ENCODE measurements at places on chromosomes 11 and 22.

- DNase-seq = no peak
Observed at GRCh38 chr11:43547430-43547831, 133.1 kb upstream of the HSD17B12 start.

DNA sequence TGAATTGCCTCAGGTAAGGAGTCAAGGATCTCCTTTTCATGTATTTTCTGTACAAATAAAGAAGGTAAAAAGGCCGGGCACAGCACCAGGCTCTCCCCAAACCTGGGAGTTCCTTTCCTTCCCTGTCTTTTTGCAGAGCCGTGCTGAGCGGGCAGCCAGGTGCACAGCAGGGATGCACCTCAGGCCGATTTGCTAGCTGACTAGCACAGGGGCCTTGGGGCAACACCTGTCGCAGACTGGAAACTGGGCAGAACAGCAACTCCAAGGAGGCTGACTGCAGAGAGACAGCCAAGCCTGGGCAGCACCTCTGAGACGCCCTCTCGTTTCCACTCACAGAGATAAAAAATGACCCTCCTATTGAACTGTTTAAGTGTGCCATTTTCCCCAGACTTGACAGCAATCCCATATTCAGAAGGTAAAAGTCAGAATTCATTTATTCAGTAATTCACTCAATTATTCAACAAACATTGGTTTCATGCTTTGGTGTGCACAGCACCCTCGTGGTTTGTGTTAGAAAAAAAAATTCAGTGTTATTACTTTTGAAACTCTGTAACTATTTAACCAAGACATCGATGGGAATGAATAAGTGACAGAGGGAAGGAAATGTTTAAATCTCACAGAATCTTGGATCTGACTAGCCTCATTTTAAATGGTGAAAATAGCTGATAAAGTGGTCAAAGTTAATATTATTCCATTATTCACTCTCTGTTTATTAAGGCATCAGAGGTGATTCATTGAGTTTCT lies 120.9 kb downstream of the GALNT18 start:
- DNase-seq = no peak

DNA sequence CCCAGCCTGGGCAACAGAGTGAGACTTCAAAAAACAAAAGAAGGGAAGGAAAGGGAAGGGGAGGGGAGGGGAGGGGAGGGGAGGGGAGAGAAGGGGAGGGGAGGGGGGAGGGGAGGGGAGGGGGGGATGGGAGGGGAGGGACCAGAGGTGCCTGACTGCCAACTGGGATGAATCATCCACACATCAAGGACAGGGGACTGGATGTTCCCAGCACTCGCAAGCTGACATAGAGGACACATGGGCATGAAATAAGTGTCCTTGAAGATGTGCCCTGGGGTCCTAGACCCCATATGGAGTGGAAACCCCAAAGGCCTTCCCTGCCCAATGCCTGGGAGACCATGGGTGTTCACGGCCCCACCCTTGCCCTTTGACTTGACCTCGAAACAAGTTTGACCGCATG lies 19.8 kb downstream of the TST start:
- no peak for DNase-seq

DNA sequence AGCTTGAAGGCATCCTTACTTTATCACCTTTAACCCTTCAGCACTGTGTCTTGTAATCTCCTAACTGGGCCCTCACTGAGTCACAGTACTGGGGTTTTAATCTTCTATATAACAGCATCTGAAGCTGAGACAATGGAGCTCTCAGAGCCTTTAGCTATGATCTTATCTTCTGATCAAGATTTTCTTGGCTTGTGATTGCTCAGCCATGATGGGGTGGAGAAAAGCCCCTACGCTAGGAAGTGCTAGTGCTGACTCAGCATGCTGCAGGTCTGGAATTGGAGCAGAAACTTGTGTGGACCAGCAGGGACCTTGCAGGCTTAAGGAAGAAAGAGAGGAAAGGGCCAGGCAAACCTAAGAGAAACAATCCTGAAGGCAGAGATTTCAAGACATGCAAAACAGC lies 71.7 kb upstream of the EED start:
- DNase-seq = no peak
